ENCODE measurements at places on chromosomes 2 and 18.

DNA sequence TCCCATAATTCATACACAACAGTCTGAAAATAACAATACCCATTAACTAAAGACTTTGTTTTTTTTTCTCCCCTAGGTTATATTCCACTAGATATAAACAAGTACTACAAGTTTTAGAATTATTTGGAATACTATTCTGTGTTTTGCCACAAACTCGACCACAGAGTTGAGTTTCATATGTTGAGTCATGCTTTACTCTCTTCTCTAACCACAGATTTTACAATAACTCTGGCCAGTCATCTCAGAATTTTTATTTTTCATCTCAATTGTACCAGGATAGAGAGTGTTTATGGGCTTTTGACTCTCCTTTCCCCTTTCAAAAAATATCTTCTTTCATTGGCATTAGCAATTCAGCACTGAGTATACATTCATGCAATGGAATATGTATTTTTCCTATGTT lies 348.7 kb upstream of the GALNT5 start:
- DNase-seq: no peak

DNA sequence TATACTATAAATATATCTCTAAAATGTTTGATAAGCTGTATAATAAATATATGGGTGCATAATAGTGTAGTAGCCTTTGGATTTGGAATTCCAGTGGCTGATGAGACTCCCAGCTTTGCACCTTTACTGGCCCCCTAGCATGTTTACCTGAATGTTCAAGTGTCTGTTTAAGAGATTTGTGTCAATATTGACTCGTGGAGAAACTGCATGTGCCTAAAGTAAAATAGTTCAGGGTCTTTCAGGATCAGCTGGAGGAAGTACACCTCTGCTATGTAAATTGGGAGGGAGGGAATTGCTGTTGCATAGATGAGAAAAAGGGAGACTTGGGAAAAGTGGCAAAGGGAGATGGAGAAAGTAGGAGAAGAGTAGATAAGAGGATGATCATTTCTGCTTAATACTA lies 23.9 kb downstream of the ME2 start:
- DNase-seq: no peak

GRCh38 chr2:233832414-233832813 lies 21.9 kb downstream of the HJURP start:
- DNase-seq: no peak

GRCh38 chr2:176562359-176563078 lies 293.3 kb downstream of the MTX2 start:
- no peak for DNase-seq

GRCh38 chr2:133177196-133177595 lies 391.1 kb downstream of the NCKAP5 start:
- DNase-seq: no peak

DNA sequence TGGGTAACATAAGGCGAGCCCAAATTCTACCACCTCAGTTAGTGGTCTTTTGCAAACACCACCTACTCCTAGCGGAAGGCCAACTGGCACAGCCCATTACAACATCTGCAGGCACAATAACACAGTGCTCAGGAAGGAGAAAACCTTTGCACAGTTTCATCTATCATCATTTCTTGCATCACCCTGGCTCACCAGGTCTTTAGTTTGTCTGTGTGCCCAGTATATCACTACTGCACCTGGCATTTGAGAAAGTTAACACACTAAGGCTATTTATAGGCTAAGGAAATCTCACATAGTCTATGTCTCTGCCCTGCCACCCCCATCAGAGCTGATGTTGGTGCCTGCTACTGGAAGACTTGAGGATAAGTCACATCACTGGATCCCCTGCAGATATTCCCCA lies 484.0 kb downstream of the SATB2 start:
- no peak for DNase-seq

- no peak for DNase-seq
These were observed 9.3 kb downstream of the ARMC9 start for GRCh38 chr2:231207734-231208133.

- DNase-seq: no peak
These were observed 86.7 kb downstream of the LYPD6B start for GRCh38 chr2:149125031-149125725.

GRCh38 chr2:180015951-180016709 lies 9.0 kb upstream of the CWC22 start:
- DNase-seq: no peak

- no peak for DNase-seq
These were observed 105.8 kb upstream of the LYPD6 start for GRCh38 chr2:149224543-149224942.

- DNase-seq: no peak
These were observed 594.1 kb downstream of the SATB2 start for GRCh38 chr2:198863655-198864054.

GRCh38 chr2:157479081-157480027 lies 35.5 kb upstream of the CYTIP start:
- no peak for DNase-seq

GRCh38 chr2:171688129-171688465 lies 828 bp downstream of the DYNC1I2 start:
- DNase-seq: no peak

DNA sequence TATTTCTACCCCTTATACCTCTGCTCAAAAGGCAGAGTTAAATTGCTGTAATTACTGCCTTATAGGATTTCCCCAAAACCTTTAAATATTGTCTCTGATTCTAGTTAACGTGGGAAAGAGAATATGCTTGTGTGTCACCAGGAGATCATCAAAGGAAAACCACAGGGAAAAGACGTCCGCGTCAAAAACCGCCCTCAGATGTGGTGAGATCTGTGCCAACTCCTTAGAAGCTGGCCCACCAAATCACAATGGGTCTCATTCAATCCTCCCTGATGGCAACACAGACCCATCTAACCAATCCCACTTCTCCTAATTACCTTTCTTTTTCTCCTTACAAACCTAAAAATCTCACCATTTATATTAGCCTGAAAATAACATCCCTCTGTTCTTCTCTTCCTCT lies 25.4 kb downstream of the VPS54 start:
- no peak for DNase-seq

- no peak for DNase-seq
These were observed 375.4 kb upstream of the ACVR2A start for GRCh38 chr2:147469471-147469870.

- no peak for DNase-seq
These were observed 335.4 kb upstream of the CDH2 start for GRCh38 chr18:28512357-28512756.

GRCh38 chr2:127535422-127535901 lies at the start of gene MYO7B:
TSS of gene MYO7B (plus strand) at chr2:127535683. CDS start at chr2:127559723, 24,040 bp downstream.
- DNase-seq: no peak

- no peak for DNase-seq
These were observed 51.1 kb downstream of the PLEKHM3 start for GRCh38 chr2:207974216-207974605.

DNA sequence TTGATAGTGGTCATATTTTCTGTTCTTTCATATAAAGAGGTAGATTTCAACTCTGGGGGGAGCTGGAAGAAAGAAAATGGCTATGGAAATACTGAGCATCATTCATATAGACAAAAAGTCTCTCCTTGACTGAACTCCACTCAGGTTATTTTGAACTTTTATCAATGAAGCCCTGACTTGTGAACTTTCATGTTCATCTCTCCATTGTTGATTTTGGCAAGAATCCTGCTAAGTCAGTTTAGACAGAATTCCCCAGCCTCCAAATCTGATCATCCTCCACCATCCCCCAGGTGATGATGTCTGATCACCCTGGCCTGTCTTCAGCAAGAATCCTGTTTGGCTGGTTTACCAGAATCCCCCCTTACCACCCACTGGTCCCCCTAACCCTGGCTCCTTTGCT lies 395.0 kb downstream of the NCKAP5 start:
- DNase-seq: no peak

- DNase-seq: no peak
These were observed 16.6 kb downstream of the EPHA4 start for GRCh38 chr2:221555494-221555846.

DNA sequence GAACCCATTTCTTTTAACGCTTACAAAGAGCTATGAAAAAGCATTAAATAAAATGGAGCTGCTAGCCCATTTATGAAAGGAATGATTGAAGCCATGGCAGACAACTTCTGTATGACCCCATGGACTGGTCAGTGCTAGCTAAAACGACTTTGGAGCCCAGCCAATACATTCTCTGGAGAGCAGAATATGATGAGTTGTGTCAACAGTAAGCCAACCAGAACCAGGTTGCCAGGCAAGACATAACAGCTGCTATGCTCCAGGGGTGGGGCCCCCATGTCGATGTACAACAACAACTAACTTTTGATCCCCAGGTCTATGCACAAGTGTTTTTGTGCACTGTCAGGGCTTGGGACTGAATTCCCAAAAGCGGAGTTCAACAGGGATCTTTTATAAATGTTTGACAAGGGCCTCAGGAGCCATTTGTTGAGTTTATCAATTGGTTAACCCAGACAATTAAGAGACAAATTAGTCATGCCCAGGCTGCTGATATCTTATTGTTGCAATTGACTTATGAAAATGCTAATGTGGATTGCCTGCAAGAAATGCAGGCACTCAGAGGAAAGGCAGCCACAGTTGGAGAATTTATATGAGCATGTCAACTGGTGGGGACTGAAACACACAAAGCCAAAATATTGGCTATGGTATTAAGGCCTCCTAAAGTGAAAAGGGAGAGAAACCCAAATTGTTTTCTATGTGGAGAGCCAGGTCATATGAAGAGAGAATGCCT lies 64.6 kb upstream of the MYO3B start:
- DNase-seq: no peak

DNA sequence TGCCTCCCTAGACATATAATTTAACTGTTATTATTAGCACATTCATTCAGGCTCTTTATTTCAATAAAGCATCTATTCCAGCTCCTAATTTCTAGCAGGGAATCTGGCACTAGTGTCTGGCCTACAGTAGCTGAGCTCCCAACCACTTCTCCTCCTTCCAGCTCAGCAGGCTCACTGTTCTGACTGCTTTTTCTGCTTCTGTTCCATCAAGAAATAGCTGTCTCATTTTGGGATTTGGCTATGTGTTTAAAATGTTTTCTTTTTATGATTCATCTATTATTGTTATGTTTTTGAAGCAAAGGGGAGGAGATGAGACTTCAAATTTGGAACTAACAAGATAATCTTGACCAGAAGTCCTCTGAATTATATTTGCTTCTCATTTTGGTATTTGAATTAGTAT lies 172.7 kb upstream of the SMAD7 start:
- DNase-seq: no peak

All from vagina (tissue), 2 donors.